Lower lobe of right lung (tissue), 2 donors: ENCODE measurements at places on chromosomes 2 and 18. TPM values are rescaled to one million over a fixed set of nuclear protein-coding genes. Genes with fewer than 3 reads are reported as not detected.

DNA sequence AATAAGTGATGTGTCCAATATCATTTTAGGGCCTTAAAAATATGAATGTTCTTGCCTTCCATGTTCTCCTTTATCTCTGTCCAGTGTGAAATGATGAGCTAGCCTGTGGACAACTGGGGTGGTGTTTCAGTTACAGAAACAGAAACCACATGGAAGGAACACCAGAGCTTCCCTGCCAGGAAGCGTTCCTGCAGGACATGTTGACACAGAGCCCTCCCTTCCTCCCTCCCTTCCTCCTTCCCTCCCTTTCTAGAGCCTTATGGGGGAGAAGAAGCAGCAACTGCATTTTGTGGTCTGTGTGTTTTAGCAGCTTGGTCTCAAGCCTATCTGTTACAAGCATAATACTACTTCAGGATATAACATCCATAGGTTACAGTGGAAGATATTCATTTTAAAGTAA, 539.7 kb upstream of the NETO1 start:
- no peak overlapping the region for H3K4me3 ChIP-seq
- H3K4me1 ChIP-seq = no peaks in the 10 kb centered on the region
- H3K36me3 ChIP-seq = no peaks in the 10 kb centered on the region
- H3K27me3 ChIP-seq = no peaks in the 10 kb centered on the region

DNA sequence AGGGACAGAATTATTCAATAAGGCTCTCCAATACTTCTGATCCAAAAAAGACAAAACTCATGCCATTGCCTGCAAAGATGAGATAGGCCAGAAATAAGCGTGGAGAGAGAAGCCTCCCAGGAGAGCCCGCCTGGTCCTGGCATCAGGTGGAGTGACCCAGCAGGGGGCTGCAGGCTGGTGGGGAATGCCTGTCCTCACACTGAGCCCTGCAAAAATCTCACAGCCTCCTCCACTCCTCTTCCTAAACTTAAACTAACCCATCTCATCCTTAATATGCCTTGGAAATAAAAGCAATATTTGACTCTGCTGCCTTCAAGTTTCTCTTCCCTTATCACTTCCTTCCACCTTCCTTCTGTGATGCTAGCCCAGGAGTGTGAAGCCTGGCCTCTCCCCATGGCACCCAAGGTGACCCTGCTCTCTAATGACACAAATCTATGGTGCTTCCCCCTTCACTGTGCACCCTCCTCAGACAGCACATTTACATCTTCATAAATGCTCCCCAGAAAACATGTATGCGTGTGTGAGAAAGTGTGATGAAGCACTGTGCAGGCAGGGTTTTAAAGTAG, 218.4 kb downstream of the ANAPC1 start:
- no peaks in the 10 kb centered on the region for H3K36me3 ChIP-seq
- no peak overlapping the region for H3K4me3 ChIP-seq
- DNase-seq = no peak
- H3K27ac ChIP-seq = no peak overlapping the region
- no peaks in the 10 kb centered on the region for H3K27me3 ChIP-seq

DNA sequence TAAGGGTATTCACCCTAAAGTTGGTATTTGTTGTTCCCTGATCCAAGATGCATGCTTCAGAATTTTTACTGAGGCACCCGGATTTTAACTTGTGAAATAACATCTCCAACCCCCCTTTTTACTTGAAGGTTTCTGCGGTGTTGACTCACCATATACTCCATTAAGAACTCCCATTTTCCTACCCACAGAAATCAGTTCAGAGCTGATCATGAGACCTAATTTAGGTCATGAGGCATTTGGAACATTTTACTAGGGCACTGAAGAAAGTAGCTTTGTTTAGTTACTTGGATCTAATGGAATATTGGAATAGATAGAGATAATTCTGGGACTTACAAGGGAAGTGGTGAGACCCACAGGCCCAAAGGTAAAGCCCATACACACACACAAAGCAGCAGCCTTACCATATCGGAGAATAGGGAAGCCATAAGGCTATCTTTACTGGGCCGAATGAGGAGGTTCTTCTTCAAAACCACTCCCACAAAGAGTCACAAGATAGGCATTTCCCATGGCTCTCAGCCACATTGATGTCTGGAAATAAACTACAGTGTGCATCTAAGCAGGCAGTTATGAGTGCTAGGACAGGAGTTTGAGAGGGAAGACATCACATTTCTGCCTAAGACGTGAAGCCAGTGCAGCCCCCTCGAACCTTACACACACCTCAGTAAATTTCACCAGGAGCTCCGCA, 681.0 kb upstream of the LRRTM4 start:
- no peak overlapping the region for H3K27ac ChIP-seq
- H3K4me3 ChIP-seq = no peak overlapping the region
- no peak for DNase-seq
- no peaks in the 10 kb centered on the region for H3K4me1 ChIP-seq
- H3K36me3 ChIP-seq = no peaks in the 10 kb centered on the region
- H3K27me3 ChIP-seq = no peaks in the 10 kb centered on the region

RFTN2 gene
- 4.3 TPM for total RNA-seq

- H3K27me3 ChIP-seq = no peaks in the 10 kb centered on the region
- no peak overlapping the region for H3K4me3 ChIP-seq
- no peak overlapping the region for H3K27ac ChIP-seq
- no peak for DNase-seq
- no peaks in the 10 kb centered on the region for H3K36me3 ChIP-seq
Observed at GRCh38 chr2:96898641-96899412, 28.9 kb upstream of the SEMA4C start.

IL36G gene
- not detected for total RNA-seq

DNA sequence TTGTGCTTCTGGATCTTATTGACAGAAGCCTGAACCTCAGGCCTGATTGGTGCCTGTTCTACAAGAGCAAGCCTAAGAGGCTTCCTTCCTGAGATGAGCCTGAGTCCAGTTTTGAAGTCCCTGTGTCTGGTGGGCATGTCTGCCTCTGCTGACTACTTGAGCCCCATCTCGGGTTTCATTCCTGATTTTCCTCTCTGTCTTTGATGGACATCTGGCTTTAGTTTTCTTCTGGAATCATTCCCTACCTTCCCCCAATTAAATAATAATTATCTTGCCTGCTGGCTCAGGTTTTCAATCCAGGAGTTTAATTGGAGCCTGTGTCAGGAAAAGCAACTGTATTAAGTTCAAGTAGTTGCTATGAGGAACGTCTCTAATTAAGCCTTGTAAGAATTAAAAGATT, 135.5 kb upstream of the MC4R start:
- H3K27me3 ChIP-seq = no peaks in the 10 kb centered on the region
- no peak overlapping the region for H3K27ac ChIP-seq
- no peak for DNase-seq

DNA sequence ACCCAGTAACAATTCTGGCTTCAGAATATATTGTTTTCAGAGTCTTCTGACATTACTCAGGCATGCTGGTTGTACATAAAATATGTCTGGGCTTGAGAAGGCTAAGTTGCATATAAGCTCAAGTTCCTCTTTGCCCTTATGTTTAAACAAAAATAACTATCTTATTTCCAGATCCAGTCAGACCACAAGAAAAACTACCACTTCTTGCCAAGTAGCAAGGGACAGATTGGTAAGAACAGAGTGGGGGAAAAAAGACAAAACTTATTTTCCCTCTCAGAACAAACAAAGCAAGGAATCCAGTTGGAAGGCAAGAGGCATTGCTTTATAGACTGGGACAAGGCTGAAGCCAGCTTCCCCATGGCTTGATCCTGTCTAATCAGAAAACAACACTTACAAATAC, 1036.7 kb upstream of the CELF4 start:
- H3K4me3 ChIP-seq = no peak overlapping the region
- no peaks in the 10 kb centered on the region for H3K27me3 ChIP-seq
- H3K4me1 ChIP-seq = no peaks in the 10 kb centered on the region
- DNase-seq = no peak
- H3K27ac ChIP-seq = no peak overlapping the region

- no peaks in the 10 kb centered on the region for H3K36me3 ChIP-seq
- peaks cover 4% of the 10 kb centered on the region for H3K4me1 ChIP-seq
- peaks cover 85% of the 10 kb centered on the region for H3K27me3 ChIP-seq
- DNase-seq = no peak
- no peak overlapping the region for H3K4me3 ChIP-seq
Observed at GRCh38 chr18:78973357-78974083, 6.1 kb upstream of the SALL3 start.

DNA sequence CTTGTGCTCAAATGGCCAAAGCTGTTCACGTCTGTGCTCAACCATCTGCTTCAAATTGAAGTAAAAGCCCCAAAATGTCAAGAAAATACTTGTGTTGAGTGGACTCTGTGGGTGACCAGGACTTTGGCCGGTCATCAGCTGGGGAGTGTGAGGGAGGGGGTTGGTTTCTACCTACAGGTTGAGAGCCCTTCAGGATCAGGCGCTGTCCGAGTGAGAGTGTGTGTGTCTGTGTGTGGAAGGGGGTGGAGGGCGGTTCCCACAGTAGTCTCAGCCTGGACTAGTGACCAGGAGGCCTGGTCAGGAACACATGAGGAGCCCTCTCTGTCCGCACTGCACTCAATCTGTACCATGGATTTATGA, 34.2 kb downstream of the ATOH8 start:
- H3K27ac ChIP-seq = no peak overlapping the region
- DNase-seq = no peak
- H3K27me3 ChIP-seq = no peaks in the 10 kb centered on the region
- peaks cover 52% of the 10 kb centered on the region for H3K36me3 ChIP-seq
- H3K4me3 ChIP-seq = no peak overlapping the region

GRCh38 chr2:197001921-197002320, 75.4 kb upstream of the PGAP1 start:
- H3K36me3 ChIP-seq = peaks cover 61% of the 10 kb centered on the region
- no peaks in the 10 kb centered on the region for H3K4me1 ChIP-seq
- H3K27me3 ChIP-seq = no peaks in the 10 kb centered on the region
- H3K4me3 ChIP-seq = no peak overlapping the region

DNA sequence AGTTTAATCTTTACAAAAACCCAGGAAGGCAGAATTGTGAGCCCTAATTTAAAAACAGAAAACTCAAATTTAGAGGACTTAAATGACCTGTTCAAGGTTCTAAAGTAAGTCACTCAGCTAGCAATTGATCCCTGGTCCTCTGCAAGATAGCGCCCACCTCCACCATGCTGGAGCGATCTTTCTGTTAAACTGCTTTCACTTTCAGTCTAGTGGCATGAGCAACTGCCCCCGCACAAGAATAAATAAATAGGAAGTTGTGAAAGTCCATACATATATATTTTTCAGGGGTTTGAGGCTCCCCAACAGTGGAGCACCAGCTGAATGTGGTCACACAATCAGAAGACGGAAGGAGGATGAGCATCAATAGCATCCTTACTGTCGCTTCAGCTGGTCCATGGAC, 217.9 kb downstream of the NAPG start:
- no peak overlapping the region for H3K27ac ChIP-seq
- DNase-seq = no peak
- no peaks in the 10 kb centered on the region for H3K4me1 ChIP-seq
- H3K36me3 ChIP-seq = no peaks in the 10 kb centered on the region

SCG2 gene
- 0.71 TPM for total RNA-seq
